ENCODE measurements at places on chromosomes 12 and 14.

GRCh38 chr12:46841891-46842290 lies 16.1 kb upstream of the SLC38A4 start:
- H3K27me3 ChIP-seq, result no peaks in the 10 kb centered on the region
- DNase-seq, result no peak
- H3K36me3 ChIP-seq, result no peaks in the 10 kb centered on the region
- no peak overlapping the region for H3K4me3 ChIP-seq
- H3K27ac ChIP-seq, result no peak overlapping the region

DNA sequence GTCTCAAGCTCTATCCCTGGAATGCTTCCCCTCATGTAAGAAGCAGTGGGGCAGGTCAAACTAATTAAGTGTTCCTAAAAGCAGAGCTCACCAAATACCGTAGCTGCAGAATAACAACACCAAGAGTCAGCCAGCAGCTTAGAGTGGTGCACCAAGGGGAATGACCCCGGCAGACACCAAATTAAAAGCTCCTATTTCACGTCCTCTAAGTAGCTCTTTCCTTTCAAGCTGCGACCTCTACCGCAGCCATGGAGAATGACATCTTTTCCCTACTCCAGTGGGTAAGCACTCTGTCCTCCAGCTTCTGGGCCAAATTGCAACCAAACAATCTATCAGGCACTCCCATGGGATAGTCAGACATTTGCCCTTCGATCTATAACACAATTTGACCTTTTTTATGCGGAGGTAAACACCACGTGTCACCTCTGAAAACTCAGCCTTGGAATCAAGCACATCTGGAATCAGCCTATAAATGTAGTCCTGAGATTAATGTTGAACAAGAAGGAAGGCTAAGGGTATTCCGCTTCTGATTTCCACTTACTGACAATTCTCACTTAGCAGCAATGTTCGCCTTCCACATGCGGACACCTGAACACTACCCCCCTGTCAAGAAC lies 67.6 kb upstream of the CDKN3 start:
- no peak overlapping the region for H3K4me3 ChIP-seq
- H3K36me3 ChIP-seq, result no peaks in the 10 kb centered on the region
- H3K27ac ChIP-seq, result no peak overlapping the region
- H3K27me3 ChIP-seq, result no peaks in the 10 kb centered on the region

- H3K36me3 ChIP-seq, result no peaks in the 10 kb centered on the region
- DNase-seq, result no peak
- H3K27me3 ChIP-seq, result no peaks in the 10 kb centered on the region
- H3K4me1 ChIP-seq, result peaks cover 1% of the 10 kb centered on the region
These were observed 29.6 kb downstream of the ATXN2 start for GRCh38 chr12:111569363-111570083.

DNA sequence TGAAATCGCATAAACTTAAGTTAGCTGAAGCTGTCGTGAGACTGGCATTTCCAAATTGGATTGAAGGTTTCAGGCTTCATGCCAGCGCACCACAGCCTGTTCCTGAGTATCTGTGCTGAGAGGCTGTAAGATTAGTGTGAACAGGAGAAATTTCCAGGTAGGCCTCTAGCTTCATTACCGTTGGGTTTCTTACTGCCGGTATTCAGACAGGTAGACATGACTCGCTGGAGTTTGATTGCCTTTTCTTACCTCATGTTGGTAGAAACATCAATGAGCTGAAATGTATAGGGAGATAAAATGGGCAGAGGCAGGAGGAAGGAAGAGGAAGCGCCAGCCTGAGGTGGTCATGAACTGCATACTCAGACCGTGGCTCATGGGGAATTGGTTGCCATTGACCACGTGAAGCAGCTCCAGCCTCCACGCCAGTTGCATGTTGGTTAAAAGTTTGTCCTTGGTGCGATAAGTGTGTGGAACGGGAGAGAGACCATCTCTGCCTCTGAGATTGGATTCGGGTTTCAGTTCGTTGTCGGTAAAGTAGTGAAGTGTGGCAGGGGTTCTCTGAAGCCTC lies 42.3 kb upstream of the MMP17 start:
- DNase-seq, result peak; percentile 40
- peaks cover 2% of the 10 kb centered on the region for H3K4me1 ChIP-seq
- H3K27ac ChIP-seq, result no peak overlapping the region
- H3K27me3 ChIP-seq, result no peaks in the 10 kb centered on the region

- H3K27me3 ChIP-seq, result no peaks in the 10 kb centered on the region
- H3K4me3 ChIP-seq, result no peak overlapping the region
- H3K27ac ChIP-seq, result no peak overlapping the region
- no peaks in the 10 kb centered on the region for H3K4me1 ChIP-seq
- no peak for DNase-seq
- H3K36me3 ChIP-seq, result no peaks in the 10 kb centered on the region
These were observed 79.1 kb downstream of the ZFP36L1 start for GRCh38 chr14:68713782-68714181.

- no peaks in the 10 kb centered on the region for H3K36me3 ChIP-seq
- DNase-seq, result no peak
- H3K27ac ChIP-seq, result no peak overlapping the region
- H3K27me3 ChIP-seq, result no peaks in the 10 kb centered on the region
- no peak overlapping the region for H3K4me3 ChIP-seq
- H3K4me1 ChIP-seq, result no peaks in the 10 kb centered on the region
These were observed 35.9 kb downstream of the FZD10 start for GRCh38 chr12:130198026-130198662.

DNA sequence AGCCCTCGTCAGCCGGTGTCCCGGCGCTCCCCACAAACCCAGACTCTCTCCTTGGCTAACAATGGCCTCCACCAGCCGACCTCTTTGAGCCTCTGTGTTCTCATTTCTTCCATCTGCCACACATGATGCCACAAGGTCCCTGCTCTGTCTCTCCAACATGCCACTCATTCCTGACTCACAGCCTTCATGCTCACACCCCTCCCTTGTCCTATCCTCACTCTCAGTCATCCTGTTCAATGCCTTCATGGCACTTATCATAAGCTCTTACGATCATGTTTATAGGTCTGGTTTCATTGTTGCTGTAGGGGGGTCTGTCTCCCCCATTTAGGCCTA lies 9.6 kb upstream of the SERPINA11 start:
- H3K27ac ChIP-seq, result no peak overlapping the region
- no peaks in the 10 kb centered on the region for H3K27me3 ChIP-seq
- H3K4me1 ChIP-seq, result no peaks in the 10 kb centered on the region

DNA sequence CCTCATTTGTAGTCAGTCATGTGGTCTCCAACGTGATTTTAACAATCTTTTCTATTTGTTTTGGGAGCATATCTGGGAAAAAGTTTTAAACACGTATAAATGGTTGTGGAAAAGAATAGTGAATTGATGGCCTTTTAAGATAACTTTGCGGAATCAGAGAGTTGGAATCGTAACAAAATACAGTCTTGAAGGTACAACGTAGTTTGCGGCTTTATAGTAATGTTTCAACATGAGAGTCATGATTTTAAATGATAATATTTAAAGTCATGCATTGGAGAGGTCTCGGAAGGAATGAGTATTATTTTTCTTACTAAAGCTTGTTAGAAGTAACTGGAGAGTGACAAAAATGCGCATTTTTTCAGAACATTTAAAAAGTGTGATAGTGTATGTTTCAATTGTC lies 1.6 kb downstream of the AEBP2 start:
- no peak for DNase-seq
- H3K27ac ChIP-seq, result no peak overlapping the region
- no peaks in the 10 kb centered on the region for H3K36me3 ChIP-seq
- H3K27me3 ChIP-seq, result no peaks in the 10 kb centered on the region
- peaks cover 3% of the 10 kb centered on the region for H3K4me1 ChIP-seq
- H3K4me3 ChIP-seq, result peak overlapping the region; percentile 60

- no peaks in the 10 kb centered on the region for H3K4me1 ChIP-seq
- peak; percentile 74 for DNase-seq
- H3K27ac ChIP-seq, result no peak overlapping the region
These were observed 187.7 kb downstream of the GALC start for GRCh38 chr14:87805315-87805723.

DNA sequence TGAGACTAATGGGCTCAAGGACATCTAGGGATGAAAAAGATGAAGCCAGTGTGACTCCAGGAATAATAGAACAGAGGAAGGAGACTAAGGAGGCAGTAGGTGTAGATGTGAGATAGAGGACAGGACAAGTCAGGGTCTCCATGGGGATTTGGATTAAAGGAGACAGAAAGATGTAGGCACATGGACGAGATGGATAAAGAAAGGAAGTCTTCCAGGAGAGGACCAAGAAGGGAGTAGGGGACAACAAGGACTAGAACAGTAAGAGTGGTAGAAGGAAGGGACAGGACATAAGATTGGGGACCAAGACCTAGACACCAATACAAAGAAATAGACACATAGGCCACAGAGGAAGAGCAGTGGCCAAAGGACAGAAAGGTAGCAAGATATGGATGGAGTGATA lies 7.1 kb upstream of the PCK2 start:
- no peaks in the 10 kb centered on the region for H3K27me3 ChIP-seq
- no peaks in the 10 kb centered on the region for H3K36me3 ChIP-seq
- no peak for DNase-seq

DNA sequence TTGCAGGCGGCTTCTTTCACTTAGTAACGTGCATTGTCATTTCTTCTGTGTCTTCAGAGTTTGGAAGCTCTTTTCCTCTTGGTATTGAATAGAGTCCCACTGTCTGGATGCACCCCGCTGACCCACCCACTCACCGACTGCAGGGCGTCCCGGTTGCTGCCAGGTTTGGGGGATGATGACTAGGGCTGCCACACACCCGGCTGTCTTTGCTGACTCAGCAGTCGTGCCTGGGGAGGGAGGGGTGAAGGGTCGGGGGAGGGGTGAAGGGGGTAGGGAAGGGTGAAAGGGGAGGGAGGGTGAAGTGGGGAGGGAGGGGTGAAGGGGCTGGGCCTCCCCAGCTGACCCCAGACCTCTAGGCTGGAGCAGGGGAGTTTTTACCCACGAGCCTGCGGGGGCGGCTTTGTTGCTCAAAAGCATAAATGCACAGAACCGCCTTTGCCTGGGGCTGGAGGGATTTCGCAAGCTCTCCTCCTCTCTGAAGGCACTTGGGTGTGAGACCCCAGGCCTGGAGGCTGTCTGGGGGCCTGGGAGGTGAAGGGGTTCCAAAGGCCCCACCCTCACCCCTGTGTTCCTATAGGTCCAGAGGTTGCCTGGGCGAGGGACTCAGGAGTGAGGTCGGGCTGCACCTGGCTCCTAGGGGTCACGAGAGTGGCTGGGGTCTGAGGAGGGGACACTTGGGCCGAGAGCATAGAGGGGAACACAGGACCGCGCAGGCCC lies 31.3 kb upstream of the ULK1 start:
- DNase-seq, result no peak
- H3K4me3 ChIP-seq, result no peak overlapping the region
- H3K27me3 ChIP-seq, result no peaks in the 10 kb centered on the region
- H3K36me3 ChIP-seq, result no peaks in the 10 kb centered on the region

DNA sequence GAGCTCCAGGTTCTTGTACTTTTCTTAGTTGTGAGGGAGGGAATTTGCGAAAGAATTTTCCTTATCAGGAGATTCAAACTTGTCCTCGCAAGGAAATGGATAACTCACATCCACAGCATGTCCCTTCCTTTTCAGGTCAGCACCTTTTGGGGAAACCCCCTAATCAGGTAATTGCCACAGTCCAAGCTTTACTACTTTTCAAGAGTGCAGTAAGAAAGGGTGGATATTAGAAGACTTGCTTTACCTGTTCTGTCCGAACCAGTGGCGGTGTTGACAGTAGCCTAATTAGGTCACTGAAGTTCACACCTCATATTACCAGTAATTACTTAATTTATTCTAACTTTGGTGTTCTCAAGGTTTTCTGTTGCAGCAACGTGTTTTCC lies 6.7 kb upstream of the C12orf50 start:
- no peaks in the 10 kb centered on the region for H3K36me3 ChIP-seq
- H3K4me1 ChIP-seq, result peaks cover 6% of the 10 kb centered on the region
- DNase-seq, result no peak
- H3K4me3 ChIP-seq, result peak overlapping the region; percentile 71

DNA sequence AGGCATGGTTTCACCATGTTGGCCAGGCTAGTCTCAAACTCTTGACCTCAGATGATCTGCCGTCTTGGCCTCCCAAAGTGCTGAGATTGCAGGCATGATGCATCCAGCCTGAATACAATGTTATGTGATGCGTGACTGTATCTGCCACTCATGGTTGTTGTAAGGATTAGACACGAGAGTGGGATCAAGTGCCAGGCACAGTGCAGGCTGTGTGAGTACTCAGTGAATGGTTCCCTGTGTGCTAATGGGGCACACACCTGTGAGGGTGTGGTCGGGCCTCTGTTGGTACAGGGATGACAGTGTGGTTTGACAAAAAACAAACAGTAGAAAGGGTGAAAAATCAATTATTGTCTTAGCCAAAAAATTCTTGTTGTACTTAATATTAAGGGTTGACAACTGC lies 61.8 kb downstream of the TECPR2 start:
- H3K36me3 ChIP-seq, result no peaks in the 10 kb centered on the region
- no peak overlapping the region for H3K27ac ChIP-seq
- H3K4me3 ChIP-seq, result no peak overlapping the region
- DNase-seq, result no peak

- H3K4me1 ChIP-seq, result no peaks in the 10 kb centered on the region
- no peak overlapping the region for H3K27ac ChIP-seq
- no peaks in the 10 kb centered on the region for H3K36me3 ChIP-seq
- no peaks in the 10 kb centered on the region for H3K27me3 ChIP-seq
- no peak overlapping the region for H3K4me3 ChIP-seq
These were observed 5.9 kb downstream of the RERGL start for GRCh38 chr12:18084080-18084479.

- H3K4me1 ChIP-seq, result no peaks in the 10 kb centered on the region
- no peaks in the 10 kb centered on the region for H3K27me3 ChIP-seq
- H3K36me3 ChIP-seq, result no peaks in the 10 kb centered on the region
- no peak overlapping the region for H3K4me3 ChIP-seq
- no peak overlapping the region for H3K27ac ChIP-seq
These were observed 46.6 kb downstream of the CFAP251 start for GRCh38 chr12:121964813-121965643.
